ENCODE measurements at places on chromosomes 3 and 15.

DNA sequence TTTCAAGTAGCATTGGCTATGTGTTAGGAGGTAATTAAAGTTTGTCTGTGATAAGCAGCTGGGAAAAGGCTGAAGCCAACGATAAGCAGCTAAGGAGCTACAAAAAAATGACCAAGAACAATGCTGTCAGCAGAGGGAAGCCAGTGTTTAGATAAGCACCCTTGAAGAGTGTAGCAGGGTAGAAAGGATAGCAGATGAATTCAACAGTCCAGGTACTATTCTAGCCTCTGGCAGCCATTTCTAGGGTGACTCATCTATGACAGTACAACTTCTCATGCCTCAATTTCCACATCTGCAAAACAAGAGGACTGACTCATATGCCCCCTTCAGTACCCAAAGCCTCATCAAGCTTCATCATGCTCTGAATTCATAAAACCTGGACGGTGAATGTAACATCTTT lies 617.6 kb upstream of the UBE2E2 start:
- no peak for DNase-seq

DNA sequence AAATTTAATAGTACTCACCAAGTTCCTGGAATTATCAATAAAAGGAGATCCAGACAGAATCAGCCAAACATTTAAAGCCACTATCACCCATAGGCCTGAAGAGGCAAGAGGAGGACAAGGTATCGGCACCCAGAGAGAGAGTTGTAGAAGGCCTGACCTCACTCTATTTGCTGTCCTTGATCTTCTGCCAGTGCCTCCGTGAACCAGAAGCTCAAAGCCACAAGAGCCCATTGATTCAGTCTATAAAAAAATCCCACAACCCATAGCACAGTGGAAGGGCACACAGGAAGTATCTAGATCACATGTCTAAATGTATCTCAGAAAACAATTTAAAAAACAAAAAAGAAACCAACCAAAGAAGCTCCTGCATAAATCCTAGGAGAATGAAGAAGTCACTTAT lies 68.6 kb upstream of the FAM174B start:
- no peak for DNase-seq

DNA sequence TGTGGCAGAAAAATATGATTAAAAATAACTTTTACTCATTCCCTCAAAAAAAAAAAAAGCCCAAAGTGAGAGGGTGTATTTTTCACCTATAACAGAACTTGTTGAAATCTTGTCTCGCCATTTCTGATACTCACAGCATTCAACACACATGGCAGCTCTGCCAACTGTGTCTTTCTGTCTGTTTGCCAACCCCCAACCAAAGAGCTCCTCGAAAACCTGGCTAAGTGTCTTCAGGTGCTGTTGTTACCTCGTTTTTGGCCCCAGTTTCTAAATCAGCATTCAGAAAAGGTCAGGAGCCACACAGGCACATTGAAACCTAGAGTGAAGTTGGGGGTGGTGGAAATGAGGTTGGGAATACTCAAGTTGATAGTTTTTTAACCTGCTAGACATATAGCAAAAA lies 123.5 kb downstream of the TMEM108 start:
- DNase-seq, result no peak

DNA sequence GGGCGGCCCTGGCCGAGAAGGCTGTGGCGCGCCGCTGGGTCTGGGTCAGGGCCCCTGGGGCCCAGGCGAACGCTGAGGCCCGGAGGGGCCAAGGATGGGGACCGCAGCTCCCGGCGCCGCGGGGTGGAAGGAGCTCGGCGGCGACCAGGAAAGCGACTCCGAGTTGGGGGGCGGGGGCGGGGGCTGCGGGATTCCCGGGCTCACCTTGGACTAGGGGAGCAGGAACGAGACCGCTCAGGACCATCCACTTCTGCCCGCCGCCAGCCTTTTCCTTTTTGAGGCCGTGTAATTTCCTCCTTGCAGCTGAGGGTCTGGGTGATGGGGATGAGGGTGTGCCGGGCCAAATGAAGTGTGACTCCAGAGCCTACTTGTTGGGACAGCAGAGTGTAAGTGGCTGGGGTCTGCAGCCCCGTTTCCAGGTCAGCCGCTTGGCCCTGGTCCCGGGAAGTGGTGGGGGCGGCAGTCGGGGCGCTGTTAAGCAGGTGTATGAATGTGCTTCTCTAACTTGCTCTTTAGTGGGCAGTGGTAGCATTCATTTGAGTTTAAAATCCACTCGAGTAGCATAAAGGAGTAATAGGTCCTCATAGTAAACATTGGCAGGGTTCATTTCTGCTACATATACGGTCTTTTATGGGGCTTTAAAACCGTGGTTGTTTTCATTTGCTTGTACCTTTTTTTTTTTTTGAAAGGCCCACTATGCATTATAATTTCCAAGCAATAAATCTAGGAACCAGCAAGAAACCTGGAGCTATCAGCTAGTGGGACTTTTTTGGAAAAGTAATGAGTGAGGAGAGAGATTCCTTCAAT lies 717 bp downstream of the PXK start:
- DNase-seq, result peak; percentile 56

DNA sequence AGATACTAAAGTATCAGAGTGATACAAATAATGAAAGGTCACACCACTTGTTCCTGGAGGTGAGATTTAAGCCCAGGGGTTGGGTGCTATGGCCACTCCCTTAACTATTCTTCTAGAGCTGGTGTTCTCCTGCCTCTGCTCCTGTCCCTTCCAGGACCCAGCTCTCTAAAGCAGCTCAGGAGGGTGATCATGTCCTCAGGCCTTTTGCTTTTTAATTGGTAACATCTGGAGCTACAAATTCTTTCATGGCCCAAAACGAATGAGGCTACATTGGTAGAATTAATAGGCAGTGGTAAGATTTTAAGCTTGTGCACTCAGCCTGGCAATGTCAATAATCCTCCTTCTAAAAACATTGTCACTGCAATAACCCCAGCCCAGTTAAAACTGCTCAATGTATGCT lies 38.2 kb upstream of the CNOT10 start:
- DNase-seq, result peak; percentile 82

DNA sequence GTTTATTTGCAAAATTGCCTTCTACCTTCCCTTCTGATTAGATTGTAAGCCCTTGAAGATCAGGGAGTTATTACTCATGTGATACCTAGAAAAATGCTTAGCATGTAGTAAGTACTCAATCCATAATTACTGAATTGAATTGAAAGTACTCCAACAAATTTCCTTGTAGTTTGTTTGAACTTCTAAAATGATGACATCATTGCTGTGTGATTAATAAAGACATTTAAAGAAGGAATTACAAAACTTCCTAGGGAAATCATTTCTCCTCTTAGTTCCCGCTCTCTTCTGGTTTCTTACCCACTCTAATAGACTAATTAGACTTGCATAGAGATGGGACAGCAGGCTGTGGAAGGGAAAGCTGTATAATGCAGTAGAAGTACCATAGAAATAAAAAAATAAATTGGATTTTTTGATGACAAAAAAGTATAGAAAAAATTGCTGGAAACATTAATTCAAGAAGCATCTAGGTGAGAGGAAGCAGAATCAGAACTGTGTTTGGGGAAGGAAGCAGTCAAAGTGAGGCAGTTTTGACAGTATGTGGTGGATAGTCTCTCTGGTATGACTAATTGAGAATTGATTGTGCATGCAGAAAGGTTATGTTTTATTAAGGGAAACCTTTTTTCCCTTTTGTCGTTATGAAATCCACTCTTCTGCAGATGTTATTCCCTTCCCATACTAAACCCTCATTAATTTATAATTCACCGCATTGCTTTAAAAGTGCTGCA lies 93.0 kb downstream of the ALCAM start:
- no peak for DNase-seq

- DNase-seq, result no peak
Measured at GRCh38 chr3:16494814-16495431, 18.6 kb downstream of the RFTN1 start.

- peak; percentile 27 for DNase-seq
Measured at GRCh38 chr3:76311941-76312340, 526.6 kb upstream of the ZNF717 start.

DNA sequence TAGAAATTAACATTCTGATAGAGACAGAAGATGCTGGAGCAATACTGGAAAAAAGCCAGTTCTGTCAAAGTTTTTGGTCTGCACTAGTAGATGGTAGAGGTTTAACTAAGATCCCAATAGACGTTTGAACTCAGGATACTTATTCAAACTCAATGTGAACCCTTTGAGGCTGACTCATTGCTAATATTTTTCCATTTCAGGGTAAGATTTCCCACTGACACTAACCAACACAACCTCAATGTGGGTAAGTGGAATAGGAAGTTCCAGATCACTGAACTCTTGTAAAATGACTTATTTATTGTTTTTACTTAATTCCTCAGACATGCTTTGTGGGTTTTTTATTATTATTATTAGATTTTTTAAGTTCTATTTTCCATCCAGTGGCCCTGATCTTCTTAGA lies 1024.8 kb downstream of the EPHA3 start:
- no peak for DNase-seq

- no peak for DNase-seq
Measured at GRCh38 chr3:45682311-45682710, 6.9 kb upstream of the SACM1L start.

GRCh38 chr3:28476194-28476593 lies 127.6 kb upstream of the AZI2 start:
- peak; percentile 79 for DNase-seq

- no peak for DNase-seq
Measured at GRCh38 chr3:145721815-145722214, 439.2 kb downstream of the PLOD2 start.

- DNase-seq, result no peak
Measured at GRCh38 chr3:18901571-18901970, 246.7 kb upstream of the KCNH8 start.

GRCh38 chr3:37899101-37899707 lies 37.5 kb downstream of the CTDSPL start:
- no peak for DNase-seq

GRCh38 chr15:37107071-37107743 lies 6.9 kb upstream of the MEIS2 start:
- no peak for DNase-seq

DNA sequence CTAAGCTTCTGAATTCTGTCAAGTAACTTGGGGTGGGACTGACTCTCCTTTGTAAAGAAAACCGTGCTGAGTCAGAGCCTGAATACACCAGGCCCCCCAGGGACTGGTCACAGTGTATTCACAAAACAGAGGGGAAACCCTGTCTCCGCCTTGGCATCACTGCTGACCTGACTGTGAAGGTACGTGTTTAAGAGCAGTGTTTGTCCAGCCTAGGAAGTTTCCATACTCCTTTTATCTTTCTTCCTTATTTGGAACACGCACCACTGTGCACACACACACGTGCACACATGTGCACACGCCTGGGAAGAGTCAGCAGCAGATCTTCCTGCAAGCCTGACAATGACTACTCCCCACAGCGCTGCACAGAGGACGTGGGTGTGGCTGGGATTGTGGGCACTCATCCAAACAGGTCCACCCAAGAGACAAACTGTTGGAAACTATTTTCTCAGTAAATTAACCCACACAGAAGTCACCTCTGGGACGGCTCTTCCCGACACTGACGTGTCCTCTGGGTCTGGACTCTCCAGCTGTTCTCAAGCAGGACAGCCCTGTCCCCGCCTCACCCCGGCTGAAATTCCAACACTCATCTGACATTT lies 87.7 kb downstream of the ATP10A start:
- DNase-seq, result peak; percentile 61

GRCh38 chr3:158167737-158168557 lies 58.1 kb downstream of the RSRC1 start:
- DNase-seq, result peak; percentile 93

DNA sequence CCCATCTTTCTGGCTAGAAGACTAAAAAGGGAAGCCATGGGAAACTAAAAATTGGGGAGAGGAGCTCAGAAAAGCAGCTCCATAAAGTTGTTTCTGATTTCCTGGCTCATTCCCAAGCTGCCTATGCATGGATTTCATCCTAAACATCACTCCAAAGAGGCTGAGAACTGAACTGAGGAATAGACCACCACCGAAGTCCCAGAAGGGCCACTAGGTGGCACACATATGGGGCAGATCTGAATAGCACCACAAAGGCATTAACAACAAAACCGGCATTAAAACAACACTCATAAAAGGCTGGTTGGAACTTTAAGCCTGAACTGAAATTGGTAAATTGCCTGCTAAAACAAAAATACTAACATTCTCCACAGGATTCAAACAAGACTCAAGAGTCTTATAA lies 106.3 kb downstream of the PLD1 start:
- peak; percentile 36 for DNase-seq

GRCh38 chr3:69180869-69181591 lies 58.6 kb upstream of the LMOD3 start:
- DNase-seq, result no peak

- no peak for DNase-seq
Measured at GRCh38 chr3:38128303-38128655, 8.6 kb downstream of the ACAA1 start.

GRCh38 chr15:63973212-63974009 lies 72.9 kb downstream of the DAPK2 start:
- peak; percentile 58 for DNase-seq

GRCh38 chr3:20668411-20668810 lies 482.4 kb upstream of the SGO1 start:
- DNase-seq, result no peak

DNA sequence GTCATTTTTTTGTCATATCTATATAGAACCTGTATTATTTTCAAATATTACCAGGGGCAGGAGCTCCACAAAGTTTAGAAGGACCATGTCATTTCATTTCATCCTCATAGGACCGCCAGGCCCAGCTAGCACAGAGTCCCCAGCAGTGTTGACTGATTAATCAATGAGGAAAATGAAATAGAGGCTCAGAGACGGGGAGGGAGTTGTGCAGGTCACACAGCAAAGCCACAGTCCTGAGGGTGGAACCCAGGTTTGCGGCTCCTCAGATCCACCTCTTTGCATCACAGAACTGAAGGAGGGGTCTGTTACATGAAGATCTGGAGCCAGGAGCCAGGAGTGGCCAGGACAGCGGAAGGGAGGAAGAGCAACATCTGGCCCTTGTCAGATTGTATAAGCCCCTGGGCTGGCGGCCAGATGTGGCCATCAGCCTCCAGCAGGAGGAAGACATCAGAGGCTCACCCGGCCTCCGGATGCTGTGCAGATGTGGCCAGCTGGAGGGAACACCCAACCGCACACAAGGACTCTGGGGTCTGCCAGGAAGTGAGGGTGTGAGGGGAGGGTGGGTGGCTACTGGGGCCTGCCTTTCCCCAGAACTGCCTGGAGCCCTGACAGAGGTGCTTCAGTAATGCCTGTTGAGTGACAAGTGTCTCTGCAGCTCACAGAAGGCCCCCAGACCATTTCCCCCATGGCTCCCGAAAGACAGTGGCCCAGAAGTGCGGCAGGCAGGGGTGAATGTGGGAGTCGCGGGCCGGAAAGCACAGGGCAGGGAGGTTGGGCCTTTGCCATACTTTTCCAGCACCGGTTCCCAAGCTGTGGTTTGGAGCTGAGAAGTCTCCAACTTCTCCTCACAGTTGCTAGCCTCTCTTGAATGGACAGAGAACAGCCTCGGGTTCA lies 21.3 kb downstream of the EFCC1 start:
- no peak for DNase-seq

DNA sequence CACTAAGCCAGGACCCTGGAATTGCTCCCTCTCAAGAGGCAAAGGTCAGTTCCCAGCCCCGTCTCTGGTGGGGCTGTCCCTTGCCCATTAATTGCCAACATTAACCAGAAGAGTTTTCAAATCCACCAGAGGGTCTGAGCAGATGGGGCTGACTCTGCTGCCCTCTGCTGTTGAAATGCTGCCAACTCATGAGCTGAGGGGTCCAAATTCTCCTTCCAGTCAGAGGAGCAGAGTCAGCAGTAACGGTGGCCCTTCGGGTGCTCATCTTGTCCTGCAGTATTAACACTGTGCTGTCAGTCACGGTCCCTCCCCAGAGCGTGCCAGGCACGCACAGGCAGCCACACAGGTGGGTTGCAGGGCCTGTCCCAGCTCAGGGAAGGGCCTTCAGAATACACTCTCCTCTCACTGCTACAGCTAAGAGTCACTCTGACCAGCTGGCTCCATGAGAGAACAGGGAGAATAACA lies 10.7 kb upstream of the SPTBN5 start:
- peak; percentile 78 for DNase-seq

- DNase-seq, result no peak
Measured at GRCh38 chr15:35746121-35746520, 200.2 kb upstream of the DPH6 start.

Measured in adipocyte (in vitro differentiated cells).